BJ (cell line): ENCODE measurements at places on chromosomes 1 and 21. TPM values are rescaled to one million over a fixed set of nuclear protein-coding genes. Genes with fewer than 3 reads are reported as not detected.

Gene IL6R
- polyA plus RNA-seq = 3.2 and 6.8 TPM in 2 replicates

Gene LYST
- 7.2 and 9.5 TPM in 2 replicates for polyA plus RNA-seq

Gene LCE2B
- not detected in 2 replicates for polyA plus RNA-seq

Gene CRP
- not detected in 2 replicates for polyA plus RNA-seq

Gene GPR61
- not detected in 2 replicates for polyA plus RNA-seq

Gene OR2L5
- polyA plus RNA-seq = not detected in 2 replicates

Gene RIPPLY3
- polyA plus RNA-seq = 0.22 and 0.23 TPM in 2 replicates

Gene AQP10
- not detected in 2 replicates for polyA plus RNA-seq

Gene TTC22
- not detected in 2 replicates for polyA plus RNA-seq

Gene HES3
- not detected in 2 replicates for polyA plus RNA-seq

Gene OR2T29
- polyA plus RNA-seq = not detected in 2 replicates

Gene RGS13
- not detected in 2 replicates for polyA plus RNA-seq

Gene BPNT1
- 28.8 and 32.6 TPM in 2 replicates for polyA plus RNA-seq

Gene CLCA4
- not detected in 2 replicates for polyA plus RNA-seq
